Daoy (cell line): ENCODE measurements at places on chromosomes 13 and 19. TPM values are rescaled to one million over a fixed set of nuclear protein-coding genes. Genes with fewer than 3 reads are reported as not detected.

DNA sequence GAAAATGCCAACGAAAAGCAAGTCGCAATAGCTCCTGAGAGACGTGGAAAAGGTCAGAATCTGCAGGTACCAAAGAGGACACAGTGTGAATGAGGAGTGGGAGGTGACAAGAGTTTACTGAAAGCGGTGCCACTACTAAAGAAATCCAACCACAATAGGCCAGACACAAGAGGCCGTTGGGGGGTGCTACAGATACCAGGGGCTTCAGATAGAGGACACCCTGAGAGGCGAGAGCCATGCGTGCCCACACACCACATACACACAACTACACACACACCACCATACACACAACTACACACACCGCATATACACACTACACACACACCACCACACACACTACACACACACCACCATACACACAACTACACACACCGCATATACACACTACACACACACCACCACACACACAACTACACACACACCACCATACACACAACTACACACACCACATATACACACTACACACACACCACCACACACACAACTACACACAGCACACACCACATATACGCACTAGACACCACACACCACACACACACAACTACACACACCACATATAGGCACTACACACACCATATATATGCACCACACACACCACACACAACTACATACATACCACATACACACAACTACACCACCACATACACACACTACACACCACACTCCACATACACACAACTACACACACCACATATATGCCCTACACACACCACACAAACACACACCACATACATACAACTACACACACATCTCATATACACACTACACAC is 28.5 kb downstream of the CRYL1 start:
- DNase-seq = no peak

KLF2 gene
- total RNA-seq = 0.33 and 1.9 TPM in 2 replicates

DNA sequence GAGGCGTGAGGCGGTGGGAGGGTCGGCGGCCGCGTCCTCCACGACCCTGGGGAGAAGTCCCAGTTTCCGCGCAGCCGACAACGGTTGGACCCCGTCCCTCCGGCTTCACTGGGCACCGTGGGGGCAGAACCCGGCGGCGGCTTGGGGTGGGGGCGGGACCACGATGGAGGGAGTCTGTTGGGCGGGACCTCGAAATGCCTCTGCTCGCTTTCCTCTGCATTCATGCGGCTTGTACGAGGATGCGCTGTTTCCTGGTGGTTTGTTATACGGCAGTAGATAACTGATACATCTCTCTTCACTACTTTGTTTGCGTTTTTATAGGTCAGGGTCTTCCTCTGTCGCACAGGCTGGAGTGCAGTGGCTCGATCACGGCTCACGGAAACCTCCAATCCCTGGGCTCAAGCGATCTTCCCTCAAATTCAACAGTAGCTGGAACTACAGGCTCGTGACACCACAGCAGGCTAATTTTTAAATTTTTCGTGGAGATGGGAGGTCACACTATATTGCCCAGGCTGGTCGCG is 24.6 kb upstream of the ZNF846 start:
- DNase-seq = no peak

GRCh38 chr13:21338639-21339278 is 120.3 kb downstream of the ZDHHC20 start:
- no peak for DNase-seq

CDX2 gene
- not detected in 2 replicates for total RNA-seq

DNA sequence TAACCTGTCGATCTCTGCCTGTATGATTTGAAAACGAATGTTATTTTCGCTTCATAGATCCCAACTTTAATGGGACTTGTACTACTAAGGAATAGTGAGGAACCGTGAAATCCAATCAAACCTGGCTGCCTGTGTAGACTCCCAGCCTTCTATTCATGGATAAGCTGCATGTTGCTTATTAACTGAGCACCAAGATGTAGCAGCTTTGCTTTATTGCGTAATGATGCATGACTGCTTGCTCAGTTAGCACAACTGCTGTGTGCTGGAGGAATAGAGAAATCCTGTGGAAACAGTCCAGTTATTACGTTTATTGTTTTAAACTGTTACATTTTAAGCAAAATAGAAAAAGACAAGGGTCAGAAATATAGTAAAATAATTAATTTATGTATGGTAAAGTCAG is 108.2 kb downstream of the SHISA2 start:
- no peak for DNase-seq

DNA sequence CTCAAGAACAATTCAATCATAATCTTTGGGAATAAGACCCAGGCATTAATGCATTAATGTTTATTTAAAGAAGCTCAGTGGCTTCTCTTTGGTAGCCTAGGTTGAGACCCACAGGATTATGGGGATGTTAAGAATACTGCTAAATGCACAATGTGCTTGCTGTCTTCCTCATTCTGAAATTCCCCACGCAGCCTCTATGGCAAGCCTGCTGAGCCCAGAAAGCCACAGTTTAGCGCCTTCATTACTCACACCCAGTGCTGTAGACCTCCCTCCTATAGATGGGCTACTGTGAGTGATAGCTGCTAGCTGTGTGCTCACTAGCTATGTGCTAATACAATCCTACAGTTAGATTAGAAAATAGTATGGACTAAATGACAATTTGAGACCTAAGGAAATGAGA is 90.6 kb downstream of the TNFSF13B start:
- DNase-seq = no peak

RUBCNL gene
- not detected in 2 replicates for total RNA-seq

ITGBL1 gene
- total RNA-seq = 0.65 and 2.2 TPM in 2 replicates

DNA sequence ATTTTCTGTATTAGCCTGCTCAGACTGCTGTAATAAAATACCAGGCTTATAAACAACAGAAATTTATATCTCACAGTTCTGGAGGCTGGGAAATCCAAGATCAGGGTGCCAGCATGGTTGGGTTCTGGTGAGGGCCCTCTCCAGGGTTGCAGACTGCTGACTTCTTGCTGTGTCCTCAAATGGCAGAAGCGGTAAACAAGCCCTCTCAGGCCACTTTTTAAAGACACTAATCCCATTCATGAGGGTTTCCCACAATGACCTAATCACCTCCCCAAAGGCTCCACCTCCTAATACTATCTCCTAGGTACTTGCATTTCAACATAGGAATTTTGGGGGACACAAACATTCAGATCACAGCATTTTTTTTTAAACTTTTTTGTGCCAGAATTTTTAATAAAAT is 159.3 kb downstream of the PDS5B start:
- no peak for DNase-seq
